ENCODE measurements at places on chromosomes 11 and 22.

DNA sequence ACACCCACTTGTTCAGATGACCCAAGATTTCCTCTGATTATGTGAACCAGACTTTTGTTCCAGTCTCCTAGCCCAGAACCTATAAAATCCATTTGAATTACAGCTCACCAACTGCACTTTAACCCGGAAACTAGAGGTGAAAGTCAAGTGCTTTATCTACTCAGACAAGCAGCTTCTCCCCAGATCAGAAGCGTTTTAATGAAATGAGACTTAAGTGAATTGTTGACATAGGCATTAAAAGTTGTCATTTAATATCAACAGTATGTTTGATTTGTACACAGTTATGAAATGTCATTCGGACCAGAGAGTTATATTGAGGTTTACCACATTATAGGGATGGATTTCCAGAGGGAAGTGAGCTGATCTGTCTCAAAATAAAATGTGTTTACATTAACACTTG, 52.0 kb downstream of the CADM1 start:
- no peak for DNase-seq

DNA sequence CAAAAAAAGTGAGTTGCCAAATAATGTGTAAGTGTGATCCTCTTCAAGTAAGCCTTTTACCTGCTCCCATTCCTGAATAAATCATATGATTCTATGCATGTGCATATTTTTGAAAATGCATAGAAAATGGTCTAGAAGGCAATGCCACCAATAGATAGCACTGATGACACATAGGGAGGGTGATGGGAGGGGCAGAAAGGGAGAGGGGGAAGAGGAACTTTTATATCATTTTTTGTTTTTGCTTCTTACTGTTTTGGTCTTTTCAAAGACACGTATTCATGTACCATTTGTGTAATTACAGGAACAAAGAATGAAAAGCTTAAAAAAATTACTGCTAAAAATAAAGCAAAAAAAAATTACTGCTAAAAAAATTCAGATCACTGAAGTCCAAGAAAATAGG, 60.8 kb downstream of the C11orf58 start:
- no peak for DNase-seq

DNA sequence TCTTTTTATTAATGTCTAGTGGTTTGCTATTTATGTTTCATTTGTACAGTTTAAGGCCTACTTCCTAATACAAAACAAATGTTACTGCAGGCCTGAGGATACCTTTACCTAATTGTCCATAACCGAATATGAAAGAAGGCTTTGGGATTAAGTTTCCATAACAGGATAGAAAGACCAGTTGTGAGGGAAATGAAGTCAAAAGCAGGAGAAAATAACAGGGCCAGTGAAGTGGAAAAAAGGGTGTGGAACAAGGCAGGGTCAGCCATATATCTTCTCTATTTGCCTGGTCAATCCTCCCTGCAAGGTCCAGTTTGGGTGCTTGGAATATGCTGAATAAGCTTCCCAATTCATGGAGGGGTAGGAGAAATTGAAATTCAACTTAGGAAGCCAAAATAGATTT, 211.5 kb downstream of the SWAP70 start:
- no peak for DNase-seq

DNA sequence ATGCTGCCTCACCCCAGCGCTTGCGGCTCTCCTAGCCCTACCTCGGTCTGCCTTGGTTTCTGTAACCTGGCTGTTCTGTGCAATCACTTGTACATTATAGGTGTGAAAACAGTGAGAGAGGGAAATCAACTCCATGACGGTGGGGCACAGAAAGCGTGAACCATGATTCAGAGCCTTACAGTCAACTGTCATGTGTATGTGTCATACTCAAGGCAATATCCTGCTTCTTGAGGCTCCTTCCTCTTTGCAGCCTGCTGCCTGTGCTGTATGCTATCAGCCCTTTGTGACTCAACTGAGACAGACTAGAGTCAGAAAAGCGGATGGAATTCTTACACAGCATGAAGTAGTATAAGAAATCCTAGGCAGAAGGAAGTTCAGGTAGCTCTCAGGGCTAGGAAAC, 2.1 kb downstream of the NRIP3 start:
- DNase-seq: no peak

- no peak for DNase-seq
These were observed 86.5 kb downstream of the PDE2A start for GRCh38 chr11:72587696-72588095.

Data from cortex of kidney (tissue), 1 donor.